ENCODE measurements at places on chromosomes 6 and 20.

- no peak for DNase-seq
These were observed 3.1 kb upstream of the MYL9 start for GRCh38 chr20:36538026-36538722.

DNA sequence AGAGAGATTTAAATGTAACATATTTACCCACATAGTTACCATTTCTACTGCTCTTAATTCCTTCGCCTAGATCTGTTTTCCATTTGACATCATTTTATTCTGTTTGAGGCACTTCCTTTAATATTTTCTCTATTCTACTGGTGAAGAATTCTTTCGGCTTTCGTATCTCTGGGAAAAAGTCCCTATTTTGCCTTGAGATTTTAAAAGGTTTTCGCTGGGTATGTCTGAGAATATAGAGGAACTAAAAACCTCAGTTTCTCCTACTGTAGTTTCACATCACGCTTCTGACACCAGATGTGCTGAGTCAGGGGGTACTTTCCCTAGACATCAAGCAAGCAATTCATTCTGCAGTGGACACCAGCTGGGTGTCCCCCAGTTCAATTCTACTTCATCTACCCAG lies 61.7 kb downstream of the E2F3 start:
- DNase-seq = no peak

- DNase-seq = no peak
These were observed 30.6 kb downstream of the SNAP25 start for GRCh38 chr20:10249048-10249770.

DNA sequence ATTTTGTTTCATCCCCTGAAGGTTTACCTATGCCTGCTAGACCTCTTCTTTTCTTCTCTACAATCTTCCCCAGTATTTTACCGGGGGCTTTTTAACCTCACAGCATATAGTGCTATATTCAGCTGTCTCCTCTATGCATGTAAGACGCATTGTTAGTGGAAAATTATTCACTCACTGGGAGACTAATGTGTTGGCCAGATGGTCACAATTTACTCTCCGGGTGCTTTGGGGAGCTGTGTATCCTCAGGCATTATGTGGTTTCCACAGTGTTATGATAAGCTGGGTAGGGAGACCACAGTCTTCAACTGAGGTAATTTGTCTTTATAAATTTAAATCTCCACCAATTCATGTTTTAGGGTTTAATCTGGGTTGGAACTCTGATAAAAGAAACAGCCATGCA lies 553.8 kb upstream of the PTCHD4 start:
- no peak for DNase-seq

- no peak for DNase-seq
These were observed 25.5 kb downstream of the GNAS start for GRCh38 chr20:58877976-58878360.

DNA sequence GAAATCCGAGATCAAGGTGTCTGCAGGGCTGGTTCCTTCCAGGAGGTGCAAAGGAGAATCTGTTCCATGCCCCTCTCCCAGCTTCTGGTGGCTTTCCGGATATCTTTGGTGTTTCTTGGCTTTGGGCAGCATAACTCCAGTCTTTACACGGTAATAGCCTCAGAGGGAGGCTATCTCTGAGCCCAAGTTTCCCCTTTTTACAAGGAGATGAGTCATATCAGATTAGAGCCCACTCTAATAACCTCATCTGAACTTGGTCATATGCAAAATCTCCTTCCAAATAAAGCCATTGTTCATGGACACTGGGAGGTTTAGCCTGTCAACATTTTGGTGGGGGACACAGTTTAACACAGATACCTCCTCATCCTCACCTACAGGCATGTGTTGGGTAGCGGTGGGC lies 213.7 kb downstream of the ATXN1 start:
- no peak for DNase-seq

DNA sequence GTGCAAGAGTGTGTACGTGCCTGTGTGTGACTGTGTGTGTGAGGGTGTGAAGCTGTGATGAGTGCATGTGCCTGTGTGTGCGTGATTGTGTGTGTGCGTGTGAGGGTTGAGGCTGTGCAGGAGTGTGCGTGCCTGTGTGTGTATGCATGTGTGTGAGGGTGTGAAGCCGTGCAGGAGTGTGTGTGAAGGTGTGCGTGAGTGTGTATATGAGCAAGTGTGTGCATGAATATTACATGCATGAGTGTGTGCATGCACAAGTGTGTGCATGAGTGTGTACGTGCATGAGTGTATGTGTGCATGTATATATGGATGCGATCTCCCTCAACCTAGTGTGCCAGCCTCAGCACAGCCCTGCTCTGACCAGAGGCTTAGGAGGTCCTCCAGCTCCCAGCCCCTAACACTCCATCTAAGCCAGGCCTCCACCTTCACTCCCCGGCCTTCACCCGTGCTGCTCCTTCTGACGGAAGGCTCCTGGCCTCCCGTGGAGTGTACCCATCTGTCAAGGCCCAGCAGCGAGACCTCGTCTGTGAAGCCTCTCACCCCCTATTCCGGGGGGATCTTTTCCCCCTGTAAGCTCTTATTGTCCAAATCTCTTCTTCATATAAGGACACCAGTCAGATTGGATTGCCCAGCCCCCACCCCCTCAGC lies 19.9 kb upstream of the PHACTR3 start:
- DNase-seq = no peak

DNA sequence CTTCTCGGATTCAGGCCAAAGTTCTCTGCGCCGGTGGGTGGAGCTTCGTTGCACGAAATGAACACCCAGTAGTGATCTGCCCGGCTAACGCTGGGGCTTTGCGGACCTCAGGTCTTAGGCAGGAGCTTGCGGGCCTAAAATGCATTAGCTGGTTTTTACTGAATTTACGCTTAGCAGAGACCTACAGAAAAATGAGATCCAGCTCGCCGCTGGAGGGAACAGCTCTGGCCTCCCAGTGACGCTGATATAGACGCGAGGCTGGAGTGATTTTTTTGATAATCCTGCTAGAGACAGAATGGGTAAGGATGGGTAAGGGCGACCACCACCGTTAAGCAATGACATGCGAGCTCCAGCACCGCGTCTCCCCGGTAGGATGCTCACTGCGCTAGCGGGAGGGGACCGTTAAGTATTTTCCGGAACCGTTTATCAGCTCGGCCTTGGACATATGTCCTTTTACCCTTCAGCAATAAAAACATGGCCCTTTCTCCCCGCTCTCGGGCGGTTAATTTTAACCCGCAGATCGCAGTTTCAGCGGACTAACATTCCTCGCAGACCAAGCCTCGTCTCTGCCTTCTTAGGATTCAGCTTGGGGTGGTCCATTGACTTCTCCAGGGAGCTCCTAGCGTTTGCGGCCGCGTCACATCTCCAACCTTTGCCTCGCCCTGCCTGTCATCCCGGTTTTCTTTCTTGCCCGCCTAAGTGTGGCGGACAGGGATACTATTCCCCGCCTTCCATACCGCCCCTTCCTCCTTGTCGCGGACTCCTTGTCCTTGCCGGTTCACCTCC lies 109.3 kb downstream of the GPX5 start:
- peak; percentile 77 for DNase-seq

Measured in posterior cingulate gyrus (tissue), 11 donors.